Stomach (tissue), 19 donors: ENCODE measurements at places on chromosomes 3 and 15. TPM values are rescaled to one million over a fixed set of nuclear protein-coding genes. Genes with fewer than 3 reads are reported as not detected.
A peak's percentile ranks its signal among the peaks of the same experiment; 100 is the strongest.

GRCh38 chr3:150917951-150918350, 12.7 kb upstream of the MINDY4B start:
- H3K4me3 ChIP-seq, result no peak overlapping the region
- H3K27ac ChIP-seq, result no peak overlapping the region
- H3K4me1 ChIP-seq, result no peaks in the 10 kb centered on the region
- H3K36me3 ChIP-seq, result no peaks in the 10 kb centered on the region

The CLDN18 gene
- 931 TPM for total RNA-seq

DNA sequence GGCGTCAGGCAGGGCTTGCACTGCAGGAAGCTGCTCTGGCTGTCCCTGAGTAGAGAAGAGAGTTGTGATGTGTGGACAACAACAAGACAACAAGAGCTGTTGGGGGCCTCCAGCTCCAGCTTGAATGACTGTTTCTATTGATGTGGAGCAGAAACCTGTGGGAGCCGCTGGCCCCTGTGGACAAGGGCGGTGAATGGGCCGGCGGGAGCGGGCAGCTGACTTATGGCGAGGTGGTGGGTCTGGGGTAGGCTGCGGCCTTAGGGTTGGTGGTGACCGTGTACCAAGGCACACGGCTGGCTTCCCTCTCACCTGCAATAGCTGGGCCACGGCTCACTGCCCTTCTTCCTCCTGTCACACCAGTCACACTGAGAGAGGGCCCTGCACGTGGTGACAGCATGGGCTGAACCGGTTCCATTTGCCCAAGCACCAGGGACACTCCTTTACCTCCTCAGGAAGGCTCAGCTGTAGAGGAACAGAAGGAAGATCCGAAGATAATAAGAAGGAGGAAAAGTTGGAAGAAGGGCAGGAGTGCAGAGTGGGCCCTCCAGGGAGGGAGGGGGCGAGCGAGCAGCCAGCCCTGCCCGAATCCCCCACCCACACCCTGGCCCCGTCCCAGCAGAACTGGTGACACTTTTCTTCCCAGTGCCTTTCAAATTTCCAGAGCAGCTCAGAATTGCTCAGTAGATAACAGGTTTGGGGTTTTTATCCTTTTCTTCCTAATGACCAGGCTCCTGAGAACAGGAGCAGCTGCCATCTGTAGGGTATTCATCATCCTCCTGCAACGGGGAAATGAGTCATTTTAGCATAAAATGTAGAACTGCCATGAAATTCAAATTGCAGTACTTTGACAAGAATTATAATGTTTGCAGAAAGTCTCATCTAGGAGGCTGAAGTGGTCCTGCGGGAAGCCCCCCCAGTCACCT, 136.9 kb downstream of the TJP1 start:
- H3K27me3 ChIP-seq, result no peaks in the 10 kb centered on the region
- H3K4me1 ChIP-seq, result peaks cover 16% of the 10 kb centered on the region
- H3K27ac ChIP-seq, result no peak overlapping the region
- no peak for DNase-seq
- H3K36me3 ChIP-seq, result no peaks in the 10 kb centered on the region

GRCh38 chr3:9727041-9727595, 4.4 kb upstream of the BRPF1 start:
- no peak for DNase-seq
- H3K27me3 ChIP-seq, result no peaks in the 10 kb centered on the region
- no peak overlapping the region for H3K4me3 ChIP-seq
- H3K27ac ChIP-seq, result no peak overlapping the region

The PRSS50 gene
- not detected for total RNA-seq

DNA sequence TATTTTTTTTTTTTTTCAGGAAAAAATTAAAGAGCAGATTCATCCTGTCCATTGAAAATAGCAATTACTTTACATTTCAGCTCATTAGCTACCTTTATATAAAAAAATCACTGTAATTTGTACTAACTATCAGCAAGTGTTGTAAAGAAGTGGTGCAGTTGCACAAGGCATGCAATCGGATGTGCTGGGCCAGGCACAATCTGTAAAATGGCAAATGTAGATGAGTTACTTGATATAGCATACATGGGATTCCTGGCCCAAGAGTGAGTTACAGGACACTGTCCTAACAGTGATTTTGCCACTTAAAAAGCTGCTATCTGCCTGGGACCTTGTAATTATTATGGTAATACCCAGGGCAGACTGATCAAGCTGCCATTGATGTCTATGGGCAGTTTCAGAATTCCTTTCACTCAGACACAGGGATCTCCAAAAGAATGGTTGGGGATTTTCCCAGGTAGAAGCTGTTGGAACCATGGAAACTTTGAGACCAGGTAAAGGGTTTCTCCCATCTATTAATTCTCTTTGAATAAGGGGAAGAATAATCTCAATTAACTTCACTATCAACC, 182.2 kb upstream of the ICE2 start:
- H3K27me3 ChIP-seq, result no peaks in the 10 kb centered on the region
- peak overlapping the region; percentile 50 for H3K27ac ChIP-seq
- no peak overlapping the region for H3K4me3 ChIP-seq

The C3orf70 gene
- total RNA-seq, result 16.2 TPM
